ENCODE measurements at places on chromosomes 16 and 17. TPM values are rescaled to one million over a fixed set of nuclear protein-coding genes. Genes with fewer than 3 reads are reported as not detected.
A peak's percentile ranks its signal among the peaks of the same experiment; 100 is the strongest.

DOC2B gene
- total RNA-seq, result 2.7 TPM

ANKRD40 gene
- total RNA-seq, result 53.1 TPM

SSTR5 gene
- total RNA-seq, result 22.6 TPM

C1QL1 gene
- total RNA-seq, result 0.74 TPM

TRIM72 gene
- total RNA-seq, result 0.91 TPM

C17orf50 gene
- total RNA-seq, result not detected

- DNase-seq, result no peak
These were observed 334.1 kb downstream of the TOX3 start for GRCh38 chr16:52212841-52213240.

DNA sequence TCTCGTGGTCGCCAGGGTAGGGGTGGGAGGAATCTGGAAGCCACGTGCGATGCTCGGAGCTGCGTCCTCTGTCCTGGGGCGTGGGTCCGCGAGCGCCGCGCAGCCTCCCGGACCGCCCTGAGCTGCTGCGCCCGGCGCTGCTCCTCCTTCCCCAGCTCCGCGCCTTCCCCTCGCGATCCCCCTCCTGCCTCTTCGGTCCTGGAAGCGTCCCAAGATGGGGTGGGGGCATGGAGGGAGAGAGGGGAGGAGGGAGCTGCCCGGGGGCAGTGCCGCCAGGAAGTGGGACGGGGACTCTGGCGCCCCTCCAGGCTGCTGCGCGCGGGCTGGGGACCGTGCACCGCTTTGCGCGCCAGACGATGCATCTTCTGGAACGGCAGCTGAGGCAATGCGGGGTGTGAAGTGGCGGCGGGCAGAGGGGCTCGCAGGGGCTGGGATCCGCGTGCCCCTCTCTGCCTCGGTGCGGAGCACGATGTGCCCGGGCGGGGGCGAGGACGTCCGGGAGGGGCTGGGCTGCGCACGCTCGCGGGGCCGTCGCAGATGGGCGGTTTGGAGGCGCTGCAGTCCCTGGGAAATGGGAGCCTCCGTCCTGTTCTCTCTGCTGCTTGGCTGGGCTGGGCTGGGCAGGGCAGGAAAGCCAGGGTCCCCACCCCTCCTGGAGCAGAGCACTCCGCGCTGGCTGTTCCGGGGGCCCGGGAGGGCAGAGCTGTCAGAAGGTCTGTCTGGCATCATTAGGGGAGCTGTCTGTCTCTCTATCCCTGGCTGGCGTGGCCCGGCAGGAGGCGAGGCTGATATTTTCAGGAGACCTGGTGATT lies 388.0 kb downstream of the SEC14L1 start:
- peak; percentile 25 for DNase-seq

GRCh38 chr17:29642171-29642611 lies 19.5 kb upstream of the CORO6 start:
- DNase-seq, result no peak

DNA sequence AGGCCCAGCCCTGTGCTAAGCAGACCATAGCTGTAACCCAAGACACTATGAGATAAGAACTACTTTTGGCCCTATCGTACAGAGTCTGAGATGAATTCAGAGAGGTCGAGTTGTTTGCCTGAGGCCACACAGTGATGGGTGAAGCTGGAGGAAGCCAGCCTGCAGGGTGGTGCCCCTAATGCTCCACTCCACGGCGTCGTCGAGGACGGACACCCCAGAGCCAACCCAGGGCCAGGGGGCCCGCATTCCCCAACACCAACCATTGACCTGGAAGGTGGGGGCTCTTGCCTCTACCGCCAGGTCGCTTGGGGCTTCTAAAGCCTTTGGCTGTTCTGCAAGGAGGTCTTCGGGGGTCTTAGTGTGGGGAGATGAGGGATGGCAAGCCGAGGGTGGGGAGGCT lies 84.1 kb downstream of the IRF8 start:
- DNase-seq, result no peak

- no peak for DNase-seq
These were observed 1.1 kb downstream of the CLUAP1 start for GRCh38 chr16:3501783-3502400.

- no peak for DNase-seq
These were observed 133.3 kb downstream of the ZNF778 start for GRCh38 chr16:89350701-89351380.

DNA sequence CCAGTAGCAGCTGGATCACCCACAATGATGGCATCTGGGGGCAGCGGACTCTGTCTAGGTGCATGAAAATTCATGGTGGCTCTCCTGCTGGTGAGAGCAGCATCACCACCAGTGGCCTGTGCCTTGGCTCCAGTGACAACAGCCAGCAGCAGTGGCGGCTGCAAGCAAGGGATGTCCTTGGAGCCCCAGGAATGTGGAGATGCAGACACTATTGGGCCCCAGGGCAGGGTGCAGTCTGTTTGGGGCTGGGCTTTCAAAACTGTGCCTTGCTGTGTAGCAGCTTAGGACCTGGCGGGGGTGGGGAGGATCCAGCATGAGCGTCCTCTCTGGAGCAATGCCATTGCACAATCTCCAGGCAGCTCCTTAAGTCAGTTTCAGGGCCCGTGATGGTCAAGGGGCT lies 199.7 kb downstream of the CHD9NB start:
- DNase-seq, result no peak

DNA sequence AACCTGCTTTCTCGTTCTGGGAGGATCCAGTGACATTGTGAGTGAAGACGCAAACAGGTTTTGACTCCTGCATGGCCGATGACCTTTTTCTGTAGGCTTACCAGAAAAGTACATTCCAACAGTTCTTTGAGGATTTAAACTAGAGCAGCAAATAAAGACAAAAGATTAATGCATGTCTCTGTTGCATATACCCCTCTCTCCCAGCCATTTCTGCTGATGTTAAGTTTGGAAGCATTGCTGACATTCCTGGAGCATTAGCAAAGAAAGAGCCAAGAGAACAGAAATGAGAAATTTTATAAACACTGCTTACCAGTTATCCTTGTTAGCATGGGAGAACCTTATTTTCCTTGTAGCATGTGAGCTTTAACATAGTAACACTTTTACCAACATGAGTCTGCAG lies 49.3 kb downstream of the SIAH1 start:
- no peak for DNase-seq

DNA sequence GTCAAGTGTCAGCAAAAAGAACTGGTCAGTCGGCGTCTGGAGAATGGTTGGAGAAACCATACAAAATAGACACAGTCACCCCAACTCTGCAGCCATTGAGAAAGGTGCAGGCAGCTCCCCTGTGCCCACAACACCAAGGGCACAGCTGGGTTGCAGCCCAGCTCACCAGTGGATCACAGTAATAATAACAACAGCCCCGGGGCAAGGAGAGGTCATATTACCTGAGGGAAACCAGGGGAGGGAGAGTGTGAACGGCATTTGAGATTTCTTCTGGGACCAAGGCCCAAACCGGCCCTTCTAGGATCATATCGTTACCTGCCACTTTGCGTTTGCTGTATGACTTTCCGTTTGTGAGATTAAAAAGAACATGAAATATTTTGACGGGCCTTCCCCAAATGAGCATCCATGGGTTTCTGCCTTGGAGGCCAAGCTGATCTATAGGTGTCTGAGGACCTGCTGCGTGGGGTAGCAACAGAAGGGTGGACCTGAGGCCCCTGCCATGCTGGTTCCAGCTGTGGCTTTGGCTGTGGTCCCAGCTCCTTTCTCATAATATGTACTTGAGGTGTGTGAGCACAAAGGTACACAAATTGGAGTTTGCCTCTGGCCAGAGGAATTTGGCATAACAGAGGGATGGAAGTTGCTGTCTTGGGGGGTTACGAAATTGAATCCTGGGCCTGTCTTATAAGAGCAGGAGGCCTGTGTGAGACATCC lies 154.6 kb downstream of the CMIP start:
- DNase-seq, result no peak

GRCh38 chr16:55499951-55500529 lies 8.8 kb upstream of the LPCAT2 start:
- DNase-seq, result no peak

DNA sequence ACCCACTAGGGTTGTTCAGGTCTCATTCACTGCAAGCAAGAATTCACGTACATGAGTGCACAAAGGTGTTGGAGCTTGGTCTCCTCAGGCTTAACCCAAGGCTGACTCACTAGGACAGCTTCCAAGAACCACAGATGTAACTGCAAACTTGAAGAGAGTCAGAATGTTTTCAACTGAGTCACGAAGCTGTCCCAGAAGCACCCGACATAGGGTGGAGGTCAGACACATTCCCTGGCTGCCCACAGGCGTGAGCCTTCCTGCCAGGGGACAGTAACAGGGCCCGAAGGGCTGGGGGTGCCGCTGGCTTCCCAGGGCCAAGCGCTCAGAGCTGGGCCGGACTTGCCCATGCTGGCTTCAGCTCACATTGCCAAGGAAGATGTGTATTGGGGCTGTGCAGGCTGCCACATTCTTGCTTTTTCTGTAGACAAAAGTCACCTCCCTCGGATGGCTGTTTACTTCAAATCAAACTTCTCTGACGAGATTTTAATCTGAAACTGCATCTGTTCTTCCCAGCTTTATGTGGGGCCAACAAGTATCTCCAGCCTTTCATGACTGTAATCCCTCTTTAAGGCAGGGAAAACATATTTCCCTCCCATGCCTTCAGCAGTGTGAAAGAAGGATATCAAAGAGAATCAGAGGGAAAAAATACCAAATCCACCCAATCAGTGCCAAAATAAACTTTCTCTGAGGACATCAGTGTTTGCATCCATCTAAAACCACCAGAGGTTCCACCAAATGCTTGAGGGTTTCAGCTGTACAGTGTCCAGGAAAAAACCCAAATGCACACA lies 14.3 kb downstream of the CMTM3 start:
- no peak for DNase-seq

Measured in left ventricle myocardium inferior (tissue), 1 donor.